Tibial nerve (tissue), 4 donors: ENCODE measurements at places on chromosomes 12 and 14. TPM values are rescaled to one million over a fixed set of nuclear protein-coding genes. Genes with fewer than 3 reads are reported as not detected.
A peak's percentile ranks its signal among the peaks of the same experiment; 100 is the strongest.

DNA sequence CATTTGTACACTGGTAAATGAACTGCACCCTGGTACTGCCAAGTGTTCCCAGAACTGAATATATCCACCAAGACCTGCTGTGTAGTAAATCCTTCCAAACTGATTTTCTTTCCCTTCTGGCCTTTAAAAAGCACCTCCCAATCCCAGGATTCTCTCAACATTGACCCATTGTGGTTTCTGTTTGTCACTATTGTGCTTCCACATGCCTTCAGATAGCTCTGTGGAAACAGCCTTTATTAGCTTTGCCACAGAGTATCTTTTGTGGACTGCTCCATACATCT is 949 bp upstream of the KIF21A start:
- H3K36me3 ChIP-seq, result no peaks in the 10 kb centered on the region
- peak overlapping the region; percentile 84 for H3K27ac ChIP-seq
- peak overlapping the region; percentile 59 for H3K4me3 ChIP-seq
- no peak for DNase-seq

GRCh38 chr14:102776761-102777710 is at the start of gene TRAF3:
Gene TRAF3, plus strand, starts transcription at chr14:102777449. Its CDS starts 92,753 bp downstream, at chr14:102870202.
- peak within 1 kb of the TSS; percentile 91 for H3K27ac ChIP-seq
- no peaks in the 10 kb centered on the region for H3K27me3 ChIP-seq
- H3K36me3 ChIP-seq, result no peaks in the 10 kb centered on the region

DNA sequence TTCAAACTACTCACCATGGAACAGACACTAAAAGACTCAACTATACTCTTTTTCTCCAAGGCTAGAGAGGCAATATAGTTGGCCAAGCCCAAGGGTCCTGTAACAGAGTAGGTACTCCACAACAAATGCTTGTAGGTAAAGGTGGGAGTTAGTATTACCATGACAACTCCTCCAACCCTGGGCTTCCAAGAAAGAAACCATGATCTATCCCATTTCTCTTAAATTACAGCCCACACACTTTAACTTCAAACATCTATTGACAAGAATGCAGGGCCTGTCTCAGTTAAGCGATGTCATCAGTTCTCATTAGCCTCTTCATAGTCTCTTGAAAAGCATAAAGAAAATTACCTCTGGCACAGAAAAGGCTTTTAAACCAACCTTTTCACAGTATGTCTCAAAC is 25.0 kb downstream of the ERH start:
- no peak for DNase-seq
- no peaks in the 10 kb centered on the region for H3K4me1 ChIP-seq
- no peak overlapping the region for H3K27ac ChIP-seq
- peaks cover 5% of the 10 kb centered on the region for H3K36me3 ChIP-seq

GRCh38 chr14:80977221-80977620 is 21.8 kb downstream of the TSHR start:
- H3K27ac ChIP-seq, result no peak overlapping the region
- no peaks in the 10 kb centered on the region for H3K36me3 ChIP-seq
- H3K27me3 ChIP-seq, result no peaks in the 10 kb centered on the region
- DNase-seq, result no peak
- peaks cover 10% of the 10 kb centered on the region for H3K4me1 ChIP-seq

- DNase-seq, result no peak
- no peaks in the 10 kb centered on the region for H3K4me1 ChIP-seq
- no peak overlapping the region for H3K4me3 ChIP-seq
- H3K27me3 ChIP-seq, result no peaks in the 10 kb centered on the region
- H3K27ac ChIP-seq, result no peak overlapping the region
Observed at GRCh38 chr12:99278899-99279298, 368.7 kb upstream of the GARIN6 start.

The ABCC9 gene
- 41.6 TPM for total RNA-seq

The SERPINA12 gene
- total RNA-seq, result not detected
